Stimulated activated CD8-positive, alpha-beta memory T cell treated with anti-CD3 and anti-CD28 coated beads, Interleukin-4, amount 100 ng/mL, for 1 hour (primary cell): ENCODE measurements at places on chromosomes 2 and 18.

DNA sequence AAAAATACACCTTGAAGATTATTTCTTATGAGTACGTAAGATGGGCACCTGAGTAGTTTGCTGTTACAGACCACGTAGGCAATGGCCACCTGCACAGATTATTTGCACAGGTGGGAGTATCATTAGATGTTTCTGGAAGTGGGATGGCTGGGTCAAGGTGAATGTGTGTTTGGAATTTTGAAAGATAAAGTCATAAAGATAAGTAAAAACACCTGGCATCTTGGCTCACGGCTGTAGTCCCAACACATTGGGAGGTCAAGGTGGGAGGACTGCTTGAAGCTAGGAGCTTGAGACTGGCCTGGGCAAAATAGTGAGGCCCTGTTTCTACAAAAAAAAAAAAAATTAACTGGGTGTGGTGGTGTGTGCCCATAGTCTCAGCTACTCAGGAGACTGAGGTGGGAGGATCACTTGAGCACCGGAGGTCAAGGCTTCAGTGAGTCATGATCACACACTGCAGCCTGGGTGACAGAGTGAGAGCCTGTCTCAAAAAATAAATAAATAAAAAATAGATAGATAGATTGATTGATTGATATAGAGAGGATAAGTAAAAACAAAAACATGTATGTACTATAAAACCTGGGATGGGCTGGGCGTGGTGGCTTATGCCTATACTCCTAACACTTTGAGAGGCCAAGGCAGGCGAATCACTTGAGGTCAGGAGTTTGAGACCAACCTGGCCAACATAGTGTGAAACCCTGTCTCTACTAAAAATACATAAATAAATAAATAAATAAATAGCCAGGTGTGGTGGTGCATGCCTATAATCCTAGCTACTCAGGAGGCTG is 30.4 kb downstream of the ODC1 start:
- DNase-seq, result no peak

DNA sequence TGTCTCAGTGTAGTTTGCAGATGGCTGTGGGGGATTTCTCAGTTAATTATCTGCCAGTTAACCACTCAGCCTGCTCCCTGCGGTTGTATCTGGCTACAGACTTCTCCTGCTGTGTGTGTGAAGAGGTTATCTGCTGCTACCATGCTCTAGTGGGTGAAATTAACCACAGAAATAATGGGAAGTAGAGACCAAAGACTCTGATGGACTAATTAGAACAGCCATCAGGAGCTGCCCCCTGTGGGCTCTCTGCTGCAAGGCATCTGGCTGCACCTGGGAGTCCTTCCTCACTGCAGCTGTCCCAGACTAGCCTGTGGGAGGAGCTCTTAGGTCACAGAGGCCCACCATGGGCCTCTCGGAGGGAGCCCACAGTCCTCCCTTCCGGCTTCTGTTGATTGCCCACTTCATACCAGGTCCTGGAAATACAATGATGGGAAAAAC is 66.6 kb downstream of the CTIF start:
- DNase-seq, result no peak

GRCh38 chr18:76416911-76417310 is 78.1 kb downstream of the ZNF516 start:
- no peak for DNase-seq

DNA sequence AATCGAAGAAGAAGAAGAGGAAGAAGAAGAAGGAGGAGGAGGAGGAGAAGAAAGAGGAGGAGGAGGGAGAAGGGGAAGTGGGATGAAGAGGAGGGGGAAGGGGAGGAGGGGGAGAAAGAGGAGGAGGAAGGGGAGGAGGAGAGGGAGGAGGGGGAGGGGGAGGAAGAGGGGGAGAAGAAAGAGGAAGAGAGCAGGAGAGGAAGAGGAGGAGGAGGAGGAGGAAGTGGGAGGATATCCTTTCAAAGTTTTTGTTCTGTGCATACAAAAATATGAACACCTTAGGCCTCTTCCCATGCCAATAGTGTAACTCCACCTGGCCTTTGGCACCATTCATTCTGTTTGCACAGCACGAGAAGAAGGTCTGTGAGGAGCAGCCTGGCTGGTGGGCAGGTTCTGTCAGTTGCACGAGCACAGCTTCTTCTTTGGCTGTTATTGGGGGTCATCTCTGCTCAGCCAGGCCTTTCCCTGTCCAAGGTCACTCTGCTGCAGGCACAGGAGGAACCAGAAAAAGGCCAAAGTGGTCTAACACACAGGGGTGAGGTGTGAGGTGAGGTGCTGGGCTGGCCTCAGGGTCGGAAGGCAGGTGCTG is 25.8 kb upstream of the PLB1 start:
- no peak for DNase-seq

GRCh38 chr2:128468186-128468920 is 149.7 kb upstream of the HS6ST1 start:
- no peak for DNase-seq
